Stimulated activated CD8-positive, alpha-beta memory T cell treated with anti-CD3 and anti-CD28 coated beads, Interleukin-4, amount 100 ng/mL, for 1 hour (primary cell): ENCODE measurements at places on chromosomes 4 and X.

- DNase-seq: no peak
These were observed 12.6 kb upstream of the IL13RA2 start for GRCh38 chrX:115029869-115030570.

GRCh38 chr4:110041735-110042134, 129.1 kb downstream of the EGF start:
- no peak for DNase-seq

- no peak for DNase-seq
These were observed 17.6 kb upstream of the KIAA1210 start for GRCh38 chrX:119145241-119145653.

DNA sequence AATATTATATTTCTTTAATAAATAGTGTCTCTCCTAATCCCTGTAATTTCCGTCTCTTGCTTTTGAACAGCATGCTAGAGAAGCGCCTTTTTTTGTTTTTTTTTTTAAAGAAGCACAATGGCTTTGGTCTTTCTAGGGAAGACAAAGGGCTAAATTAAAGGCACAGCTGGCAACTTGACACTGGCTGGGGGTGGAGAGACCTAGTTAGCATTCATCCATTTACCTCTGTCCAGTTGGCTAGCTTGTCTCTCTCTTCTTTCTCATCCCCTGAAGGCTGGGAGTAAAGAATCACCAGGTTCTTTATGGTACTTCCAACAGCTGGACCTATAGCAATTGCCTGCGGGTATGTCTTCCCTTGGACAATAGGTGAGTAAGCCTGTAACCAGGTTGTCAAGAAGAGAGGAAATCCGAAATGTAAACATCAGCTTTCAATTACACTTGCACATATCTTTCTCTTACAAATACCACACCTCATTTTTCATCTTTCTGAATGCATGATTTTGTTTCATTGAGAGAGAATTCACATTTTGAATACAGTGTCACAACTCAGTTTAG, 178.4 kb upstream of the GPR101 start:
- DNase-seq: no peak

- no peak for DNase-seq
These were observed 477 bp downstream of the KLHL13 start for GRCh38 chrX:118115953-118116712.

- no peak for DNase-seq
These were observed 12.2 kb upstream of the GJB1 start for GRCh38 chrX:71210816-71211215.

DNA sequence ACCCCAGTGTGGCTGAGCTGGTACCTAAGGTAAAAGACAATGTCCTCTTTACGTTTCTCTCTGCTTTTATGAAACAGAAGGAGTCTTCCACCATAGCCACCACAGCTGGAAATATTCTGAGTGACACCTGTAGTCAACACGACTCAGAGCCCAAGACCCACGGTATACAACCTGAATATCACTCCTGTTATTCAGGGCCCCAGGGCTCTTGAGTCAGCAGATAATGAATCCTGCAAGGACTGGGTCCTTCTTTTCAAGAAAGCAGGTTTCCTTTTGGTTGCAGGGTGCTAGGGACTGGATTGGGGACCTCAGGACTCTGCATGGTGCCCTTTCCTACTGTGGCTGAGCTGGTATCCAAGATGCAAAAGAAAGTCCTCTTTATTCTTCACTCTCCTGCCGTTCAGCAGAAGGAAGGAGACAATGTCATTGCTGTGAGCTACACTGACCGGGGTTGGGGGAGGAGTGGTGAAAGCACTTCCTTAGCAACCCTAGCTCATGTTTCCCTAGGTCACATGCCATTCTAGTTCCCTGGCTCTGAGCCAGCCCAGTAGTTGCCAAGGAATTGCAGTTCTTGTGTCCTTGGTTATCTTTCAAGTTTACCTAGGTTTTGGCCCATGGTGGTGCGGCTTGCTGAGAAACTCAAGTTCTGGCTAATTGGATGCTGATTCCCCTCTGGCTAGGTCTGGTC, 23.7 kb upstream of the UNC5C start:
- DNase-seq: no peak

- DNase-seq: no peak
These were observed 12.1 kb upstream of the PORCN start for GRCh38 chrX:48496660-48497059.

DNA sequence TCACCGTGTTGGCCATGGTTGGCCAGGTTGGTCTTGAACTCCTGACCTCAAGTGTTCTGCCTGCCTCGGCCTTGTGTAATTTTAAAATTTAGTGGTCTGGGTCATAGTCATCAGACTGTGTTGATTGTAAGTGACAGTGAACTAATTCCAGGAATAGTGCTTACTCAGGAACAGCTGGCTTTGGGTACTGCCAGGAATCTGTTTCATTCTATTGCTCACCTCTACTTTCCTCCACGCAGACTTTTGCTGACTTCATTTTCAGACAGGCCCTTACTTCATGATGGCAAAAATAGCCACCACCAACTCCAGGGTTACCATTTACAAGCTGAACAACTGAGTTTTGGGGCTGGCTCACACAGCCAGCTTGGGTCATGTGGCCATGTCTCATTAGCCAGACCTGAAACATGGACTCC, 54.6 kb downstream of the FNIP2 start:
- DNase-seq: no peak

DNA sequence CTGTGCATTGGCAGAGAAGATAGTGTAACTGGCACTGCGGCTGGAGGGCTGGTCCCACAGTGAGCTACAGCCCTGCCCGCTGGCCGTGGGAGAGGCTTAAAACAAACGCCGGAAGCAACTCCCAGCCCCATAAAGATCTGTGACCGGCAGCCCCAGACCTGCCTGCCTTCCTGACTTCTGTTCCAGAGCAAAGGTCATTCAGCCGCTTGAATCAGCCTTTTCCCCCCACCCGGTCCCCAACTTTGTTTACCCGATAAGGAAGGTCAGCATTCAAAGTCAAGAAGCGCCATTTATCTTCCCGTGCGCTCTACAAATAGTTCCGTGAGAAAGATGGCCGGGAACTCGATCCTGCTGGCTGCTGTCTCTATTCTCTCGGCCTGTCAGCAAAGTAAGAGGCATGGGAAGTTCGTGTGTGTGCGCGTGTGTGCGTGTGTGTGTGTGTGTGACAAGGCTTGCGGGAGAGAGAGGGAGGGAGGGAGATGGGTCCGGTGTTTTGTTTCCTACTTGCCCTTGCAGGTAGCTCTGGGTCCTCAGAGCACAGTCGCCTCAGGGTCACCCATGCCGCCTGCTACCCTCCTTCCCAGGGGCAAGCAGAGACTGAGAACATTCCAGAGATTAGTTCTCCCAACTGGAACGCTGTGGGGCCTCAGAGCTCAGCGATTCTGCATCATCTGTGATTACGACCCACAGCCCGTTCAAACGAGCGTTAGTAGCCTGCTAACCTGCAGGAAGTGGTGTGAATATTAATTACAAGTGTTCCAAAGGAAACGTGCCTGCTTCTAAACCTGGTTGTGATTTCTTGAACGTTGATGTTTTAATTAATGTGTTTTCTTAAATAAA, at the start of gene MGST2:
MGST2 (plus strand) TSS at position 130 of the 840 bp plus-strand sequence; CDS start at position 331, 201 bp downstream.
- DNase-seq: no peak

- DNase-seq: no peak
These were observed at the start of gene PRR27 for GRCh38 chr4:70153937-70154336. Gene PRR27, plus strand, starts transcription at chr4:70154237. Its CDS starts 139 bp downstream, at chr4:70154376.

GRCh38 chr4:78099058-78099457, 41.9 kb downstream of the FRAS1 start:
- no peak for DNase-seq

GRCh38 chr4:88737307-88737941, 39.8 kb upstream of the NAP1L5 start:
- no peak for DNase-seq

- DNase-seq: no peak
These were observed 53.4 kb upstream of the STX18 start for GRCh38 chr4:4595252-4595651.

- DNase-seq: no peak
These were observed 295.4 kb upstream of the FAM241A start for GRCh38 chr4:111849746-111850284.

DNA sequence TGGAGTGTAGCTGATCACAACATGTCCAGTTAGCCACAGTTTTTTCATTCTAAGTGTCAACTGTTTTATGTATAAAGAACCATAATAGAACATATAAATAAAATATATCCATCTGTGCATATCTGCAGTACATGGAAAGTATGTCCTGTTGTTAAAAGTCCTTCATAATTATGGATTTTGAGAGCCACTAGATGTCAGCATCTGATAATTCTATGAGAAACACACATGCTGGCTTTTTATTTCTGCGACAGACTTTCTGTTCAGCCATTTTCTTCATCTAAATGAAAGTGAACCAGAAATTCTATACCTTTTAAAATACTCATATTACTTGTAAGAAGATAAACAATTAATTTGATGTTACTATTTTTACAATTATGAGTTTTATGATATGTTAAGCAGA, 251.5 kb downstream of the GPM6A start:
- no peak for DNase-seq

- DNase-seq: no peak
These were observed 62.4 kb upstream of the WDFY3 start for GRCh38 chr4:85028910-85029309.

GRCh38 chrX:54540289-54540688, 10.3 kb downstream of the GNL3L start:
- no peak for DNase-seq

- DNase-seq: no peak
These were observed 248.6 kb downstream of the HNRNPD start for GRCh38 chr4:82124932-82125786.

DNA sequence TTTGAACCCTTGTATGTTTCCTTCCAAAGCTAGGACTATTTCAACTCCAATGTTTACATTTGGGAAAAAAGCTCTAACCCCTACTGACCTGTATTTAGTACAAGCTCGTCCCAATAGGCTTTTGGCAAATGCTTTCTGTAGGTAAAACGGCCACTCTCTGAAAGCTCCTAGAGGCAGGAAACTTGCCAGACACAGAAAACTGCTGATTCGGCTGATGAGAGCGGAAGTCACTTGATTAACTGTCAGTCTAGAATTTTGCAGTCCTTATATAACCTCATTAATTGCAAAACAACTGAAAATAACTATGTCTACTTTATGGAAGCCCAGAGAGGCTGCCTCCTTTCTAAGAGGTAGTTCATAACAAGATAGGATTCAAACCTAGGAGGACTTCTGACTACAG, 108.1 kb downstream of the TSPAN7 start:
- DNase-seq: no peak

DNA sequence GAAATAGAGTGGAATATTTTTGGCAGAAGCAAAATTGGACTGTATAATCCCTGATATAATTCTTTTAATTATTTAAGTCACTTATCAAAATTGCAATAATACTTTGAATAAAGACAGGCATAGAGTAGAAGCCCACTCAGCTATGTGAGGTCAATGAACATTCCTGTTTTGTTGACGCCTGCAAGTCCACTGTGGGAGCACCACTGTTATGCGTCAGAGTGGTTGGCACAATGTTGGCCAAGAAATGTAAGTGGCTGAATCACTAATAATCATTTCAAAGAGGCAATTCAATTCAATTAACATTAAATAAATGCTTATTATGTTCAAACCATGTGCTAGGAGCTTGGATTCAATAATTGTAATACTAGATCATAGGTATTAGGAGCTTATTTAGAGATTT, 221.0 kb downstream of the SPCS3 start:
- DNase-seq: no peak

DNA sequence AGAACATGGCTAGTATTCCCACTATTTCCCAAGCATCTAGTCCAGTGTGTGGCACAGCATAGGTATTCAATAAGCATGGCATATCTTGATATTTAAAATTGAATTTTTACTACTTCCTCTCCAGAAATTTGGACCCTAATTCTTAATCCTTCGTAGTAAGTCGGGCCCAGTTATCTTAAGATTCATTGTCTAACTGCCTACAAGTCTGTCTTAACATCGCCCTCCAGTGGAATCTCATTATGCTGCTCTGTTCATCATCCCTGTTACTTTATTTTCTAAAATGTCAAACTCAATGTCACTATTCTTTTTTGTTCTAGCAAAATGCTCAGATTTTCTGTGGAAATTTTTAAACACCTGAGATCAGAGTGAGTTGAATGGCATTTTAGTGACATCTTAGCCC, 606.2 kb downstream of the KLHL13 start:
- DNase-seq: no peak

DNA sequence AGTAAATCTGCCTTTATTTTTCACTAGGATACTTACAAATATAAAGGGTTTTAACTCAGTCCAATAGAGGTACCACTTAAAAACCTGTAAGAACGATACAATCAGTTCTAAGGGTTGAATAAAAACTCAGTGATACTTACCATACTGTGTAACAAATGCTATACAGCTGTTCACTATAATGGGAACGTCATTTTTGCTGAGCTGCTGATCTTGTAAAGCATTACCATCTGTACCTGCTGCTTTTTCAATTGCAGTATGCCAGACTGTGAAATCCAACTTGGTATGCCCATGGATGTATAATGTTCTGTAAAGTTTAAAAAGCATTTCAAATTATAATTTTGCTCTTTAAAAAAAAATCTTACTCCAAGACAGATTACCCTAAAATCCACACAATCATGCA, 111.2 kb downstream of the ARAP2 start:
- DNase-seq: no peak

- no peak for DNase-seq
These were observed 28.3 kb upstream of the BTC start for GRCh38 chr4:74822603-74823002.

DNA sequence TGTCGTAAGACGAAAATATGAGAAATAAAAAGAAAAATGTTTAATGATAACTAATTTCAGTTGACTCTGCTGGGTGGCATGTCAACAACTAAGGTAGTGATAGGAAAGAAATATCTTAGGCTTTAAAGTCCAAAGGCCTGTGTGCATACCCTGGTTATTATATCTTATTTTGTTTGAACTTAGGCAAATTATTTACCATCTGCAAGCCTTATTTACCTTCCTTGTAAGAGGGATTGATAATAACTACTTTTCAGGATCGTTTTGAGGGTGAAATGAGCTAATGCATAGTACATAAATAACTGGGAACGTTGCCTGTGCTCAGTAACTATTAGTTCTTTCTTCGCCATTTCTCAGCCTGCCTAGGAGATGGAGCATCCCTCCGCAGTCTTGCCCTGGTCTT, 41.6 kb upstream of the TAB3 start:
- DNase-seq: no peak

- DNase-seq: no peak
These were observed 930.7 kb downstream of the CCSER1 start for GRCh38 chr4:91057871-91058270.
